Stimulated activated CD4-positive, alpha-beta T cell treated with anti-CD3 and anti-CD28 coated beads, TNF-alpha, amount 100 ng/mL, for 4 hours (primary cell): ENCODE measurements at places on chromosomes 5 and 9.

GRCh38 chr5:10987925-10988504, 227.0 kb upstream of the DAP start:
- peak; percentile 34 for DNase-seq

GRCh38 chr9:14344053-14344524, 30.1 kb upstream of the NFIB start:
- DNase-seq: no peak

DNA sequence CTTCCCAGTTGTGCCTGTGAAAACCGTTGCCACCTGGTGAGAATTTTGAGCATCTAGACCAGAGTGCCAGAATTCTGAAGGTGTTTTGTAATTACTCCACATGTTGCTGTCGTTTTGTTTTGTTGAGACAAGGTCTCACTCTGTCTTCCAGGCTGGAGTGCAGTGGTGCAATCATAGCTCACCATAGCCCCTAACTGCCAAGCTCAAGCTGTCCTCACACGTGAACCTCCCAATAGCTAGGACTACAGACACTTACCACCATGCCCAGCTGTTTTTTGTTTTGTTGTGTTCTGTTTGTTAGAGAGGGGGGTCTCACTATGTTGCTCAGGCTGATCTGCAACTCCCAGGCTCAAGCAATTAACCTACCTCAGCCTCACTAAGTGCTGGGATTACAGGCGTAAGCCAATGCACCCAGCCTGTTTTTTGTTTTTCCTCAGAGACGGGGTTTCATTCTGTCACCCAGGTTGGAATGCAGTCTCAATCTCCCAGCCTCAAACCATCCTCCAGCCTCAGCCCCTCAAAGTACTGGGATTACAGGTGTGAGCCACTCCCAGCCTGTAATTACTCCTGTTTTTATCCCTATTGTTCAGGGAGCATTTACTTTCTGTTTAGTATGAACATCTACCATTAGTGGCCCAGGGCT, 121.1 kb upstream of the DMRT1 start:
- no peak for DNase-seq

- no peak for DNase-seq
These were observed 123.3 kb upstream of the SLIT3 start for GRCh38 chr5:169424279-169424655.

DNA sequence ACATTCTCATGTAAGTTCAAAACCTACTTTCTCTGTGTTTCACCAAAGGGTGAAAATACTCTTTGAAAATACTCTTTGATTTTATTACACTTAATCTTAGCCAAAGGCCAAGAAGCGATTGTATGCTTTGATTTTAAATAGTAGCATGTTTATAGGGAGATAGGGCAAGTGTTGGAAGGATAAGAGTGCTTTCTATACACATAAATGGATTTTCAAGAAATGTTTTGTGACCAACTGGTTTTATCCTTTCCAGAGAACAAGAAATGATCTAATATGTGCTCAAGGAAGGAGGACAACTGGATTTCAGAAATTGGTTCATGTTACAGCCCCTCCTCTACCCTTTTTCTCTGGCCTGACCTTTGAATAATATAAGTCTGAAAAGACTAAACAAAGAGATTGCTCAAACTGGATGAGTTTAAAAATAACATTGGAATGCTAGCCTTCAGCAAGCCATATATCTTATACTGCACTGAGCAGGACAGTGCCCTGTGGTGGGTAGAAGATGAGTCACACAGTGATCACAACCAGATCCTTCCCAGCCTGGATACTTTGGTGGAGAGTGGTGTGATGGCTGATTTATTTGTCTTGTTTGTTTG, 13.1 kb downstream of the PALM2AKAP2 start:
- DNase-seq: no peak

GRCh38 chr5:74192606-74193299, 447.8 kb downstream of the ENC1 start:
- no peak for DNase-seq

GRCh38 chr5:141326088-141326854, 4.0 kb upstream of the PCDHGA1 start:
- DNase-seq: peak; percentile 35

- DNase-seq: no peak
These were observed 2.3 kb downstream of the RXFP3 start for GRCh38 chr5:33938507-33938796.

DNA sequence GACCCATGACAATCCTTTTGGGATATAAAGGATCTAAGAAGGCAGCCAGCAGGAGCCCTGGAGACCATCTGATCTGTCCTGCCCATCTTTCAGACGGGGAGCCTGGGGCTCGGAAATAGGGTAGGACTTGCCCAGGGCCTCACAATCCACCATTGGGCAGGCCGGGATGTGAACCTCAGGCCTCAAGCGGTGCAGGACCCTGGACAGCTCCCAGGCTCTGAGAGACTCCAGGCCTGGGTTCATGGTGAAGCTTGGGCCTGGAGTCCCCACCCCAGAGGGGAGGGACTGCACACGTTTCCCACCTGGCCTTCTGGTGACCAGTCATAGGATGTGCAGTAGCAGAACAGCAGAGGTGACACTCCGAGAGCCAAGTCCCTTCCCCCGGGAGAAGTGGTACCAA, 36.6 kb upstream of the RAPGEF1 start:
- DNase-seq: no peak

GRCh38 chr9:76585487-76586389, 126.8 kb downstream of the GCNT1 start:
- DNase-seq: no peak

- no peak for DNase-seq
These were observed 109.6 kb downstream of the ZCCHC7 start for GRCh38 chr9:37229882-37230482.

GRCh38 chr9:20649381-20649780, 27.1 kb upstream of the MLLT3 start:
- DNase-seq: no peak

- no peak for DNase-seq
These were observed 58.2 kb downstream of the ADAMTS2 start for GRCh38 chr5:179287071-179287470.

DNA sequence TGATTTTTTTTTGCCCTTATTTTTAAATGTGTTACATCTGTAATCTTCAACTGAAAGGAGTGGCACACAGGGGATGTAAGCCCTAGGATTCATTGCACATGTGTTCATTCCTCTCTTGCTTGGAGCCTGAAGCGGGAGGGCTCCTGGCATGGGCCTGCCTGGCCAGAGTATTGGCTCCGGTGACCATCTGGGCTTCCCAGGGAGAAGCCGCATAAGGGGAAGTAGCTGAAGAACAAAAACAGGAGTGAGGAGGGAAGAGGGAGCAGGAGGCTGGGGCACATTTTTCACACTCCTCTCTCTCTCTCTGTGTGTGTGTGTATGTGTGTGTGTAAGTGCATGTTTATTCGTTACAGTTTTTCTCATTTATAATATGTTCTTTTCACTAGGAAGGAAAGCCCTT, 269.9 kb downstream of the PRR16 start:
- no peak for DNase-seq

DNA sequence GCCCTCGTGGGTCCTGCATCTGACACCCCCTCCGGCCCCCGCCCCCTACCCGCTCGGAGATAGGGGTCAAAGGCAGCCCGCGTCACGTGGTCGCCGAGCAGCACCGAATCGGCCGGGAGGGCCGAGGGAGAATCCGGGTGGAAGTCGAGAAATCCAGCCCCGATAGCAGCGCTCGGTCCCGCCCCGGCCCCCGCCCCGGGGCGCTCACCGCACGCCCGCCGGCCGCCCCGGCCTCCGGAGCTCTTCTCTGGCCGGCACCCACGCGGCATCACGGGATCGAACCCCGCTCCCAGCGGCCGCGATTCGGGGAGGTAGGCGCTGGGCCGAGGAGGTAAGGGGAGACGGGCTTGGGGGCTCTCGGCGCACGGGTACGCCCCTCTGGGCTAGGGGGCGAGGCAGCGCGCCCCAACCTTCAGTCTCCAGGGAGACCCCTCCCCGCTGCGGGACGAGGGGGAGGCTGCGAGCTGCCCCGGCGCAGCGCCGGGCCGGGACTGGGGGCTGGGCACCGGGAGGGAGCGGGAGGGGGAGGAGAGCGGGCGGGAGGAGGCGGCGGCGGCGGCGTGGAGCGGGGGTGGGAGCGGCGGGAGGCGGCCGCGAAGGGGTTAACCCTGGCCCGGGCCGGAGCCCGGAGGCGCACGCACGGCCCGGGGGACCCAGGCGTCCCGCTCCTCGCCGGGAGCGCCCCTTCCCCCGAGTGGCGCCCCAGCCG, 22.1 kb upstream of the NDST1 start:
- no peak for DNase-seq

- no peak for DNase-seq
These were observed 1.4 kb downstream of the FAM53C start for GRCh38 chr5:138339464-138339863.

- no peak for DNase-seq
These were observed 93.8 kb downstream of the NXNL2 start for GRCh38 chr9:88628811-88629210.

DNA sequence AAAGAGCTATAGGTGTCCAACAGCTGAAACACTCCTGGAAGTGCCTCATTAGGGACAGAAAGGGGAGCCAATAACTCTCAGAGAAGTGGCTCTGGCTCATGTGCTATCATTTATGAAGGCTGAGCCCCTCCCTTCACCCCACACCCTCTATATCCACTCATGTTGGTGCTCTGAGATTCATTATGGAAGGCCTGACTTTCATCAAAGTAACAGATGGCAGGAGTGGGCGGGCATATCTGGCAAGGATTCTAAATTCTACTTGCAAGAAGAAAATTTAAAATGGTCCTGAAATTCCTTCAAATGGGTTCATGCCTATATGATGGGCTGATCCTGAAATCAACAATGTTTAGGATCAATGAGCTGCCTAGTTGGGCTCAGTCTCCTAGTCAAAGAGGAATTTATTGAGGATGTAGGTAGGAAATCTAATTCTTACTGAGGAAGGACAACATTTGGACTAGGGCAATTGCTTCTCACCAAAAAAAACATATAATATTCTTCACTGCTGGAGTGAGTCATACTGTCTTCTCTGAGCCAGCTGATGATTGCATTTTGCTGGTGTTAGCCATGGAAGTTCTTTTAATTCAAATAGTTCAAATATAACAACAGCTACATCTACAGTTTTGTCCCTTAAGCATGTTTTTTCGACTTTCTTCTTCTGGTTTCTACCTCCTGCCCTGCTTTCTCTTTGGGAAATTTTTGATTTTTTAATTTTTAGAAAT, 23.5 kb downstream of the NMRK1 start:
- no peak for DNase-seq

DNA sequence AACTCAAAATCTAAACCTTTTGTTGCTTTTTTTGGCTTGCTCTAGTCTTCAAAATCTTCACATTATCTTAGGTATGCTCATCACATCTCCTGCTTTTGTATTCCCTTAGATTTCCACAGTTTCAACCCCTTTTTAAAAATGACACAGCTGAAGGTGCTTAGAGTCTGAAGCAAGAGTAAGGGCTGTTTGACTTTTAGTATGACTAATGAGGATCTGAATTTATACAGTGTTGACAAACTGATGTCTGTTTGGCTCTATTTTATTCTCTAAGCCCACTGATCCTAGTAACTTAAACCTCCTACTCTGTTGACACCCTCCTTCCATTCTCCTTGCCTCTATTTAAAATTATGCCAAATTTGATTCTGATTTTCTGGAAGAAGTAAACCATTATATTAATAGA, 200.1 kb downstream of the MCTP1 start:
- no peak for DNase-seq

- no peak for DNase-seq
These were observed 42.4 kb downstream of the FYB1 start for GRCh38 chr5:39176759-39177630.
